ENCODE measurements at places on chromosomes 12 and 14.

- DNase-seq, result no peak
- H3K27ac ChIP-seq, result no peak overlapping the region
- H3K4me3 ChIP-seq, result no peak overlapping the region
Observed at GRCh38 chr12:57571926-57572762, 18.8 kb upstream of the PIP4K2C start.

DNA sequence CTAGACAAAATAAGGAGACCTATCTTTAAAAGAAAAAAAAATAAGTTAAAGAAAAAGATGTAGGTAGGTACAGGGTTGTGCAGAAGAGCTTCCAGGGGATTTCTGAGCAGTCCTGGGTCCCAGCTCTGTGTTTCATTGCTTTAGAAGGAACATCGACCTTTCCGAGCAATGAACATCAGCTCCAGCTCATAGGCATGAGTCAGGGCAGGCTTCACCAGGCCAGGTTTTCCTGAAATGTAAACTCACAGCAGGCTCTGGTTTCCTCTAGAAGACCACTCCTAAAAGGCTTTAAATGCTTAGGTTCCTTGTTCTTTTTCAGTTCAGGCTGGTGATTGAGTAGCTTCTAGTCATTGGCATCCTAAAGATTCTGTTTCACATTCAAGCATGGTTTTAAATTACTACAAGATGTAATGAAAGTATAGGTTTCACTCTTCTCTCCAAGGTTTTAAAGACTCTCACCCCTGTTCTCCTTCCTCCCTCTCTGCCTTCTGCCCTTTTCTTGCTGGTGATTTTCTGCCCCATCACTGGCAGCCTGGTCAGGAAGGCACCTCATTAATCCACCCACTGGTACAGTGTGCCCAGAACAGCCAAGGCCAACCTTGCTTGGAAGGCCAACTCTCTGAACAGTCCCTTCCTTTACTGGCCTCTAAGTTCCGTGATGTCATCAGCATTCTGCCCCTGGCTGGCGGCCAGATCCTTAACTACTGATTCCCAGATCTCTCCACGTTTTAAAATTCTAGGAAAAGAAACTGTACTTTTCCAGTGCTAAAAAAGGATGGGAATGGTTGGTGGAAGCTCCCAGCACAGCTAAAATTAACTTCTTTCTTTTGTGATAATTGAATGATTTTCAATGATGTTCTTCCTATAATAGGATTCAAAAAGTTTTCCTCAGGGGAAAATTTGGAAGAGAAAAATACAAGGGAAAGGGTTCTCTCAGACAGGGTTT is 109.4 kb upstream of the HIF1A start:
- peaks cover 25% of the 10 kb centered on the region for H3K4me1 ChIP-seq
- no peak for DNase-seq
- no peaks in the 10 kb centered on the region for H3K27me3 ChIP-seq
- no peak overlapping the region for H3K27ac ChIP-seq

DNA sequence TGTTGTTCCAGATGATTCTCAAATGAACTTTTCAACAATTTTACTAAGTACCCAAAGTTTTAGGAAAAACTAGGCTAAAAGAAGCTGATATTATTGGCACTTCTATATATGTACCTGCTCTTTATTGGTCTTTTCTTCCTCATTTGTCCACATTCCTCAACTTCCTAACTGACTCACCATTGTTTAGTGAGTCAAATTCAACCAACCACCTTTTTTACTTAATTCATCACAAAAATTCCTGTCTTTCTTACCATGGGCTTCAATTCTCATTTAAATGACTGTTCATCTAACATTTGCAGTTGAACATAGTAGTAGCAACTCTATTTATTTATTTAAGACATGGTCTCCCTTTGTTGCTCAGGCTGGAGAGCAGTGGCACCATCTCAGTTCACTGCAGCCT is 47.6 kb upstream of the SLC2A13 start:
- no peak overlapping the region for H3K4me3 ChIP-seq
- no peak for DNase-seq
- peaks cover 1% of the 10 kb centered on the region for H3K4me1 ChIP-seq

DNA sequence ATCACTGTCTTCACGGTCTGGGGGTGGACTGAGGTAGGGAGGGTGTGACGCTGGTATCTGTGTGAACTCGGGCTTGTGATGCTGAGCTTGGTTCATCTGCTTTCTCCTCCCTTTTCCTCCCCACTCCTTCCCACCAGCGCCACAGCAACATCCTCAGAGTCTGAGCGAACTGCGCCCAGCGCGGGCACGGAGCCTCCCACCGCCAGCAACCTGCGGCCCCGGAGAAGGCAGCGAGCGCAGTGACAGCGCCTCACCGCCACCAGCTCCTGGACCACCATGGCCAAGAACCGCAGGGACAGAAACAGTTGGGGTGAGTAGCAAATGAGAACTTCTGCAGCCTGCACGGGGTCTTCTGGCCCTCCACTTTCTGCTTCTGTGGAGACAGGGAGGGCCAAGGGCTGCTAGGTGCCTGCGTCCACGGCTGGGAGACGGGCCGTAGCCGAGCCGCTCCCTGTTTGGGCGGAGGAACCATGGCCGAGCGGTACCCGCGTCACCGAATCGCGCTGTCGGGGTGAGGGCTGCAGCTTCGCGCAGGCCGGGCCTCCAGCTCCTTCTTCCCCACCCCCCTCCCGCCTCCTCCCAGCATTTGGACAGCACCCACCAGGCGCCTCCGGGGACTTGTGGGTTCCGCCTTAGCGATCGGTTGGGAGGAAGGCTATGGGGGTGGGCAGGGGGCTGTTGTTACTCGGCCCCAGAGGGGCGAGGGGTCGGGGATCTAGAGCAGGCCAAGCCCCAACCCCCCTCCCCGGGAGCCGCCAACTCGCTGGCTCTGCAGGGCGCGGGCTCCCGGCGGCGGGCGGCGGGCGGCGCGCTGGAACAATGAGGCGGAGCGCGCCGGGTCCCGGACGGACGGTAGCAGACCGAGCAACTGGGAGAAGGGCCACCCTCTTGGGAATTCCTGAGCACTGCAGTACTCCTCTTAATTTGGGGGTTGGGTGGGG is at the start of gene ATL1:
ATL1 (plus strand) TSS at position 156 of the 941 bp plus-strand sequence; CDS start at position 277, 121 bp downstream.
- peaks cover 62% of the 10 kb centered on the region for H3K27me3 ChIP-seq
- H3K27ac ChIP-seq, result no peak within 1 kb of the TSS
- peak; percentile 69 for DNase-seq
- H3K4me3 ChIP-seq, result peak within 1 kb of the TSS; percentile 78
- peaks cover 11% of the 10 kb centered on the region for H3K4me1 ChIP-seq
- no peaks in the 10 kb centered on the region for H3K36me3 ChIP-seq

DNA sequence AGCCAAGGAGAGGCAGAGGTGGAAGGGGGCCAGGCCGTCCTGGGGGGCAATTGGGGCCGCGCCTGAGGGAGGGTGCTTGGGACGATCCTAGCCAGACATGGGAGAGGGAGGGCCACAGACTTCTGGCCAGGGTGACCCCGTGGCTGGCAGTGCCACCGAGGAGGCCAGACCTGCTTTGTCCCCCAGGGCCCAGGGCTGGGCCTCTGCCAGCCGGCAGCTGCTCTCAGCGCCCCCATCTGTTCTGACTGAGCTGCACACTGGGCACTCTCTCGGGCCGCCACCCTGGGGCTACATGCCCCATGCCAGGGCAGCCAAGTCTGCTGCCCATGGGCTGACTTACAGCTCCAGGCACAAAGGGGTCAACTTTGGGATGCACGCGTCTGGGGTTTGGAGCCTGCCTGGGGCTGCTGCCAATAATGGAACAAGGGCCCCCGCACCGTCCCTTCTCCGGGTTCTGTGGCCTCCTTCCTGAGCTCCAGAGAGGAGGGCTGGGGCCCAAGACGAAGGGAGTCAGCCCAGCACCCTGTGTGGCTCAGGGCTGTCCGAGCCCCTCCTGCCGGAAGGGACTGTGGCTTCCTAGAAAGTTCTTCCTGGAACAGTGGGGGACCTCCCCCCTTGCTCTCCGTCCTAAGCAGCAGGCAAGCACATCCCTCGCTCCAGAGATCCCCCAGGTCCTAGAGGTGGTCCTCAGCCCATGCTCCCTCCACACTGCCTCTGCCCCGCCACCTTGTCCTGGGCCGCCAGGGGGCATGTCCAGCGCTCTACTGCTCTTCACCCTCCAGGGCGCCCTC is 1.1 kb downstream of the ADSS1 start:
- peak overlapping the region; percentile 53 for H3K4me3 ChIP-seq
- H3K4me1 ChIP-seq, result no peaks in the 10 kb centered on the region
- no peak for DNase-seq
- peaks cover 5% of the 10 kb centered on the region for H3K36me3 ChIP-seq

DNA sequence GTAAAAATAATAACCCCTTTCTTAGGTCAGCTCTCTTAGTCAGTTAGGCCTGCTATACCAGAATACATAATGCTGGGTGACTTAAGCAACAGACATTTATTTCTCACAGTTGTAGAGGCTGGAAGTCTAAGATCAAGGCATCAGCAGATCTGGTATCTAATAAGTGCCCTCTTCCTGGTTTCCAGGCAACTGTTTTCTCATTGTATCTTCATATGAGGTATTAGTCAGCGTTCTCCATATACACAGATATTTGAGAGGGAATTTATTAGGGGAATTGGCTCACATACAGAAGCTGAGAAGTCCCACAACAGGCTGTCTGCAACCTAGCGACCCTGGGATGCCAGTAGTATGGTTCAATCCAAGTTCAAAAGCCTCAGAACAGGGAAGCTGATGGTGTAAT is 896.0 kb downstream of the GALC start:
- no peak for DNase-seq
- no peaks in the 10 kb centered on the region for H3K36me3 ChIP-seq
- no peak overlapping the region for H3K27ac ChIP-seq
- no peaks in the 10 kb centered on the region for H3K27me3 ChIP-seq
- no peak overlapping the region for H3K4me3 ChIP-seq
